ENCODE measurements at places on chromosomes 6 and 20. TPM values are rescaled to one million over a fixed set of nuclear protein-coding genes. Genes with fewer than 3 reads are reported as not detected.

HLA-G gene
- total RNA-seq: not detected

CLVS2 gene
- total RNA-seq: 0.12 TPM

OPRL1 gene
- total RNA-seq: 0.27 TPM

RIPOR3 gene
- total RNA-seq: 8.0 TPM

SIRPB1 gene
- total RNA-seq: 0.82 TPM

TOX2 gene
- total RNA-seq: 0.47 TPM

GDAP1L1 gene
- 0.42 TPM for total RNA-seq

SNRPB gene
- 51.3 TPM for total RNA-seq

PCMT1 gene
- total RNA-seq: 171 TPM

LAMA2 gene
- total RNA-seq: 138 TPM

ZSCAN31 gene
- 8.6 TPM for total RNA-seq

MEP1A gene
- not detected for total RNA-seq

RAET1L gene
- total RNA-seq: not detected

MATN4 gene
- total RNA-seq: not detected

TRAPPC3L gene
- 0.40 TPM for total RNA-seq

SLC44A4 gene
- total RNA-seq: not detected

BPIFB4 gene
- total RNA-seq: not detected

MAP3K5 gene
- 38.5 TPM for total RNA-seq
